ENCODE measurements at places on chromosomes 5 and 9.

DNA sequence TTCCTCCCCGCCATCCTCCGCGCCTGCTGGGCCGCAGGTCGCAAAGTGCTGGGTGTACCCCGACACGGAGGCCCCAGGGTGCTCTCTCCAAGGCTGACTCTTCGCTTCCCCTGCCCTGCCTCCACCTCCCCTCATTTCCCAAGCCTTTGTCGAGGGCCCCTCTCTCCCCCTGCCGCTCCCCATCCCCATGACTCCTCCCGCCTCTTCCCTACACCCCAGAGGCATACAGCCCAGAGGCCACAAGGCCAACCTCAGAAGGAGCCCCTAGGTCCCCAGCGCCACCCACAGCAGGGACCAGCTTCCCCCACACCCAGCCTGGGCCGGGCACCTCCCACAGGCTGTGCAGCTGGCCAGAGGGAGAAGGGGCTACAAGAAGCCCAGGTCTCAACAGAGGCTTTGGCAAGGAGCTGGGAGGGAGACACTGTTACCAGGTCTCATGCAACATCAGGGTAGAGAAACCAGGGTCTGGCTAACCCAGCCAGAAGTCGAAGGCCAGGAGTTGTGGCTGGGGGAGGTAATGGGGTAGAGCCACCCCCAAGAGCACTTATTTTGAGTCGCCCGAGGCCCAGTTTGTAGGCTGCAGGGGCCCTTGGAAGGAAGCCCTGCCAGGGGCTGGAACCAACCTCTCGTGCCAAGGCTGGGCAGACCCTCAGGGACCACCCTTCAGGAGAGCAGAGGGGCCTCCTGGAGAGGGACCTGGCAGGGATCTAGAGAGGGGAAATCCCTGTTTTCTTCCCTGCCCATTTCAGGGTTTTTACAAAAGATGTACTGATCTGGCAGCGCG lies 24.5 kb upstream of the SARDH start:
- no peak for DNase-seq

- DNase-seq: peak; percentile 23
These were observed 6.8 kb downstream of the NNT start for GRCh38 chr5:43609752-43610151.

- DNase-seq: no peak
These were observed 668.7 kb upstream of the FTMT start for GRCh38 chr5:121182788-121183490.

DNA sequence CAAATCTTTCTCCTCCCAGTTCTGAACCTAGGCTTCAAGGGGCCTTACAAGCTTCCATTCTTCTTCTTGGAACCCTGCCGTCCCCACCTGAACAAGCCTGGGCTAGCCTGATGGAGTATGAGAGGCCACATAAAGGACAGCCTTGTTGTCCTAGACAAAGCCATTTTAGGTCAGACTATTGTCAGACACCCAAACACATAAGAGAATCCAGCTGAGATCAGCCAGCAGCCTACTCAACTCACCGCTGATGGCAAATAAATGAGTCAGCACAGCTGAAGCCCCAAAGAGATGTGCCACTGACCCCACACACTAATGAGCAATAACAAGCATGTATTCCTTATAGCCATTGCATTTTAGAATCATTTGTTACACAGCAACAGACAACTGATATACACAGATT lies 33.8 kb downstream of the SVEP1 start:
- DNase-seq: no peak

- no peak for DNase-seq
These were observed 61.7 kb upstream of the SHB start for GRCh38 chr9:38130724-38131123.

- peak; percentile 49 for DNase-seq
These were observed 1092.0 kb downstream of the MAT2B start for GRCh38 chr5:164597293-164597900.
